ENCODE measurements at places on chromosomes 2 and 18.

DNA sequence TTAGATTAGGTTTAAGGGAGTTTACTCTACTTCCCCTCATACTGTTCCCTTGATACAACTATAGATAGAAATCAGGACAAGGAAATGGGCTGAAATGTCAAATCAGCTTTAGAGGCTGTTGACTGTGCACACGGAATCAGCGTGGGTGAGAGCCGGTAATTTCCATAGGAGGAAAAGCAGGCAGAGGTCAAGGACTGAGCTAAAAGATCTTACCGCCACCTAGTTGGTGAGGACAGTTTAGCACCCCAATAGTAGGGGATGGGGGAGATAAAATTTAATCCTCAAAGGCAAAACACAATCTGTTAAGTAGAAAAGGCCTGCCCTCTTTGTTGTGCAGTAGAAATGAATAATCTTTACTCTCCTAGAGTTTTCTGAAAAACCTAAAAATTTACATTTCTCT lies 1154.5 kb upstream of the CHAC2 start:
- no peak for DNase-seq

- DNase-seq: no peak
These were observed 500 bp downstream of the LOXHD1 start for GRCh38 chr18:46656326-46657114.

GRCh38 chr2:63862806-63863205 lies 21.1 kb downstream of the UGP2 start:
- DNase-seq: no peak

DNA sequence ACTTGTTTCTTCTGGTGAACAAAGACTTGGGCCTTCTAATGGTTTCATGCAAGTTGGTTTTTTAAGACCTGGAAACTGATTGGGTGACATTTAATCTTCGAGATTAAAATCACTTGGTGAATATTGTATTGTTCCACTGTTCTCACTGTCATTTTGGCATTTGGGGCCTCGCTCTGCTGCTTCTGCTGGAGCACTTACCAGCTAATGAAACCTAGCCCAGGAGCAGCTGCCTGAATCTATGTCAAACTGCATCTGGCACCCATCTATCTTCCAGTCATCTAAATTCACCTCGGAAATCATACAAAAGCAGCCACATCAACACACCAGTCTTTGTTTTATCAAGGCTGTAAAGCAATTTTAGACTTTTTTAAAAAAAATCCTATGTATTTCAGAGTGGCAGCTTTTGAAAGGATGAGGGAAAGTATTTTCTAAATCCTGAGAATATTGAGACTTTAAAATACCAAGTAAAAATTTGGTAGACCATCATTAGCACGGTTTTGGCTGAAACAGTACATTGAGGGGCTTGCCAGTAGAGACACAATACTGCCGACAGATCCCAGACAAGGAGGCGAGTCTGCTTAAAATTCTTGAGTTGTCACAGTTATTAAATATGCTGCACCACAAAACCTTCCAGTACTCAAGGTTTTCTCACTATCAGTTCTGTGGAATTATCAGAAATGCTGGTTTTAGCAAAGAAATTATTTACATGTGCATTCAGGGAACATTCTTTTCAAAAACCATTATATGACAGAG lies 26.1 kb upstream of the SERTAD2 start:
- no peak for DNase-seq

DNA sequence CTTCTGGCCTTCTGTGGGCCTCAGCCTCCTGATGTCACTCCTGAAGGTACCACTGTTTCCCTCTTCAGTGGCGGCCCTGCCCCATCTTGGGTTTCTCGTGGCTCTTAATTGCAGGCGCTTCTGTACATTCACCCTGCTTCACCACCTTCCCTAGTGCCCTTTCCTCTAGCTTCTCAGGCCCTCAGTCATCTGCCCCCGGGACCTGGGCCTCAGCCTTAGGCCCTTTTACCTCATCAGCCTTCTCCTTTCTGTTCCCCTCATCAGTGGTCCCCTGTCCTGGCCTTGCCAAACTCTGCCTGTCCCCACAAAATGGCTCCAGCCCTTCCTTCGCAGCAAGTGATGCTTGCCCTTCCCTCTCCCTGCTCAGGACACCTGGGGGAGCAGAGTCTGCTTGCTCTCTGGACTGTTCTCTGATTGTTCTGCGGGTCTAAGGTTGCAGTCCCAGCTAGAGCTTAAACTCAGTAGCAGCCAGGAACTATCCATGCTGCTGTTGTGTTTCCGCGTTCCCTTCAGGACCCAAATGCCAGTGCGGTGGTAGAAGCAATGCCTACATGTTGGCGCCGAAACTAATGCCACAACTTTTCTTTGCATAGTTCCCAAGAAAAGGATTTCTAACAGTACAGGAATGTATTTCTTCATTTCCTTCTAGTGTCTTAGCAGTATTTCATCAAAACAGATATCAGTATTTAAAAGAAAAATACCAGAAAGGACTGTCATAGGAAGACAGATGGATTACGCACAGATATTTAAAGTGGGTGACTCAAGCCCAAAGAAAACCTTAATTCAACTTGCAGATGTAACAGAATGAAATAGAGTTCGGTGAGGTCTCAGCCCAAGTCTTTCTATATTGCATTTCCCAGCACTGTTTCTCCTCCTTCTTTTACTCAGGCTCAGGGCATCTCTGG lies 7.5 kb downstream of the ASB1 start:
- peak; percentile 96 for DNase-seq

DNA sequence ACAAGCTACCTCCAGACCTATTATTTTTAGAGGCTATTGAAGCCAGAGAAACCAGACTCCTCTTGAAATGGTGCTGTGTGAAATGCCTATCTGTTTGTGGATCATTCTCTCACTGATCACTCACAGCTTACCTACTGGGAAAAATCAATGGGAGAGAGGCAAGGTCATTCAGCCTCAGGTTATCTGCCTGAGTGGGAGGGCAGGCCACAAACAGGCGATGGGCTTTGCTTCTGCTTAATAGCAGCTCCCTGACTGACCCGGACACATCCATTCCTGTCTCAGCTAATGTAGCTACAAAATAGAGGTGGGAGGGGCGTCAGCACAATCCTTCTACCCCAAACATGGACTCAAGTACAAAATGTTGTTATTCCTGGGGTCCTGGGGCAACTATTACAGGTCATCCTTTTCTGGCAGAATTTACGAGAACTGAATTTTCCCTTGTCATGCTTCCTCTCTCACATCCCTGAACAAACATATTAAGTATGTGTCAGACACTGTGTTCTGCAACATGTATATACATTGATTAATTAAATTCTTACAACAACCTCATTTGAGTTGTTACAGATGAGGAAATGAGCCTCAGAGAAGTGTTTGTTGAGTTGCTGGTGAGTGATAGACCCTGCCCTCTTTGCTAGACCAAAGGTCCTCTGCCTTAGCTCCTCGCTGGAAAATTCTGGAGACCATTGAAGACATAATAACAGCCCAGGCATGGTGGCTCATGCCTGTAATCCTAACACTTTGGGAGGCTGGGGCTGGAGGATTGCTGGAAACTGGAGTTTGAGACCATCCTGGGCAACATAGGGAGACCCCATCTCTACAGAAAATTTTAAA lies 60.5 kb downstream of the CDK15 start:
- DNase-seq: no peak

GRCh38 chr2:69061525-69061924 lies 48.5 kb downstream of the ANTXR1 start:
- DNase-seq: no peak

DNA sequence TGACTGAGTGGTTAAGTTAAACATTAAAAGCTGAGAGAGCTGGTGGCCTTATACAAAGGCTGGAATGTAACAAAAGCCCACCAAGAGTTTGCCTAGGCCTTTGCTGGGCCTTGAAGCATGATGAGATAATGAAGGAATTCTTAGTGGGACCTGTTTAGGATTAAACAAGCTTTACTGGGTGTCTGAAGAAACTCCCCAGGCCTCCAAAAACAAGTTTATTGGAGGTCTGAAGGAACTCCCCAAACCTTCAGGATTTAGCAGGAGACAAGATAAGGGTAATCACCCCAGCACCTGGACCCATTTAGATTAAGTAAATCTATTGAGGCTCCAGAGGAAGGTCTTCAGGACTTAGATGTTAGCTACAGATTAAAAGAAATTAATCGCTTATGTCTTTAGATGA lies 18.7 kb downstream of the PCARE start:
- DNase-seq: no peak

- no peak for DNase-seq
These were observed 1.7 kb downstream of the TP53I3 start for GRCh38 chr2:24082787-24083566.

DNA sequence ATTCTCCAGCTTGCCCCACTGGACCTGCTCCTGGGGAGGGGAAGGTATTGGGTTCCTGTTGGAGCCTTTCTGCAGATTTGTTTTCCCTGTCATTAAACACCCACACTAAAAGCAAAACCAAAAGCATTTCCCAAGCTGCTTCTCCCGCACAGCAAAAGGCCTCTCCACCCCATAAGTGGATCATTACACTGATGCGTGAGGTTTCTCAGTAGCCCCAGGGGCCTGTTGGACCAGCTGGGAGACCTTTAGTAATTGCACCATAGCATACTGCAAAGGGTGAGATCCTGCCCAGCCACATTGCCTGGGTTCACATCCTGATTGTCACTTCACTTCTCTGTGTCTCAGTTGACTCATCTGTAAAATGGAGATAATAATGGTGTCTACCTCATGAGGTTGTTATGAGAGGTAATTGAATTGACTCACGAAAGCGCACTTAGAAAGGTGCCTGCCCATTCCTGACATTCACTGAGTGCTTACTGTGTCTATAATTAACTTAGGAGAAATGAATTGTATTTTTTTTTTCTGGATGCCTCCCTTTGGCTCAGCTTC lies 43.9 kb downstream of the TOGARAM2 start:
- DNase-seq: no peak

DNA sequence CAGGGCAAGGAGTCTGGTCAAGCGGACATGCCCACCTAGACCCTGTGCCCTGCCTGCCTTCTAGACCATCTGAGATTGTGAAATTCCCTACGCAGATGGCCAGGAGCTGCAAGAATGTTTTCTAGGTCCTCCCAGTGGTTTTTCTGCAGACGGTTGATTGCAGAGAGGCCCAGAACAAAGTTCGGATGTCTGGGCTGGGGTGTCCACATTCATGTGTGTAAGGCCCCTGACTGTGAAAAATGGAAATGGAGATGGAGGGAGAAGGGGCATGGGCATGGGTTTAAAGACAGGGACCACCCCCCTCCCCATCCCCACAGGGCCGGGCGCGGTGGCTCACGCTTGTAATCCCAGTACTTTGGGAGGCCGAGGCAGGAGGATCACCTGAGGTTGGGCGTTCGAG lies 11.8 kb downstream of the ARHGAP25 start:
- no peak for DNase-seq

- peak; percentile 28 for DNase-seq
These were observed 530 bp downstream of the GALNT1 start for GRCh38 chr18:35581898-35582641.

DNA sequence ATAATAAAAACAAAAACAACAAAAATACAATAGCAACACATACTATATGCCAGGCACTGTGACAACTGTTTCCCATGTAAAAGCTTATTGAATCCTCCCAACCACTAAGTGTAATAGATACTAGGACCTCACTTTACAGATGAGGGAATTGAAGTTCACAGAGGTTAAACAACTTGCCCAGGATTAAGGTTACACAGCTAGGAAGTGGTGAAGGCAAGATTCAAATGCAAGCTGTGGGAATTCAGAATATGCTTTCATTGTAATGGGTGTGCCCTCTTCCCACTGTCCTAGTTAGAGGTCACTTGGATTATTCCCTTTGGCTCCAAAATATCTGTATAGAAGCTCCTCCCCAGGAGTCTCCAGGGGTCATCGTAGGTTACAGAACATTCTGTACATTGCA lies 231.1 kb downstream of the MREG start:
- no peak for DNase-seq

DNA sequence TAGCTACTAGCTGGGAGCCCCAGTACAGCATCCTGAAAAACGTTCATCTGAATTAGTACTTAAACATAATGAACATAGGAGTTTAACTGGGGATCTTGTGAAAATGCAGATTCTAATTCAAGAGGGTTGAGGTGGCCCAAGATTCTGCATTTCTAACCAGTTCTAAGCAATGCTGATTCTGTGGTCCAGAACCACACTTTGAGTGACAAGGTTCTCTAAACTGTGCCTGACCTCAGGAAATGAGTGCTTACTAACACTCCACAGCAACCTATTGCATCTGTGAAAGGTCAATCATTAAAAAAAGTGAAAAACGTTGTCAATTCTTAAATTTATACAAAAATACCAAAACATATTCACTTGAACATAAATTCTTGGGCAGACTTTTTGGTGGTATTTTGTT lies 157.1 kb upstream of the ZFP36L2 start:
- no peak for DNase-seq

- DNase-seq: no peak
These were observed 16.0 kb upstream of the E2F6 start for GRCh38 chr2:11481789-11482472.

- no peak for DNase-seq
These were observed 921.9 kb downstream of the CCDC85A start for GRCh38 chr2:57105694-57106093.

DNA sequence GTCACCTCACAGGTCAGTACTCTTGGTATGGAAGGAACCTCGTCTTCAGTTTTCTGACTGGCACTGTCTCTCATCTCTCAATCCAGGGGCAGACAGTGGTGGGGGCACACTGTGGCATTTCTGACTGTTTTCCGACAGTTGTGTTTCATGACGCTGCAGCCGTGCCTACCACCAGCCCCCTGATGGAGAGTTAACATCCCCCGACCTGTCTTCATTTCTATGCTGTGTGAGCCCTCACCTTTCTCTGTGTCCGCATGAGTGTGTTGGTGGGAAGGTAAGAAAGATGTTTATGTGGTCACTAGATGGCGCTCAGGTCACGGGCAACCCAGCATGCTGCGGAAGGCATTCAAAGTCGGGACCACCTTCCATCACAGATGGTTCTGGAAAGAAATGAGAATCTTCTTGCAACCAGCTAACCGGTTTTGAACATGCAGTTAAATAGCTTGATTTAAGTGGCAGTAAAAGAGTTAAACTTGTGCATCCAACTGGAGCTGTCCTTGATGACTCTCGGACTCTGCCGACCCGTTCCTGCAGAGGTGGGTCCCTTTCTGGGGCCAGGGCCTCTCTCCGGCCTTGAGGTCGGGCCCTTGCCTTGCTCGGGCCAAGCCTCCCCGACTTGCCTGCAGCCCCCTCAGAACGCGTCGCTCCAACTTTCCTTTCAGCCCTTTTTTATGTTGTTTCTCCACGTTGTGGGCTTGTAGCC lies 92.4 kb downstream of the DYSF start:
- DNase-seq: peak; percentile 73

DNA sequence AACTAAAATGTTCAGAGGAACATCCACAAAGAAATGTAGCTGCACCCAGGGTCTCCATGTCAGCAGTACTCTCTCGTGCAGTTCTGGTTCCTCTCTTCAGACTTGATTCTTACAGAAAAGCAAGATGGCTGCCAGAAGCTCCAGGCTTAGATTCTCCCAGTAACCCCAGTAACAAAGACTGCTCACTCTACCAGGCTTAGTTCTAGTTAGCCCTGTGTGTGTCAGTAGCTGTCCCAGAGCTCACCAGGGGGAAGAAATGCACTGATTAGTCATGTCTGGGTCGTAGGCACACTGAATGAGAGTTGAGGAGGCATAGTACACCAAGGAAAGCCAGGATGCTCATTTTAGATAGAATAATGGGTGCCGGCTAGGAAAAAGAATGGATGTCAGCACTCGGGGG lies 395.0 kb upstream of the NRP2 start:
- DNase-seq: no peak

- peak; percentile 37 for DNase-seq
These were observed 384.3 kb upstream of the SYT4 start for GRCh38 chr18:43661570-43661969.

- DNase-seq: no peak
These were observed 594.4 kb downstream of the DPP10 start for GRCh38 chr2:115036818-115037217.

GRCh38 chr18:13048061-13048595 lies 57.0 kb downstream of the CEP192 start:
- DNase-seq: no peak
